Activated naive CD8-positive, alpha-beta T cell treated with anti-CD3 and anti-CD28 coated beads for 36 hours (primary cell): ENCODE measurements at places on chromosomes 2 and 18. TPM values are rescaled to one million over a fixed set of nuclear protein-coding genes. Genes with fewer than 3 reads are reported as not detected.

- no peak for DNase-seq
Observed at GRCh38 chr2:65501836-65502235, 69.4 kb upstream of the SPRED2 start.

DNA sequence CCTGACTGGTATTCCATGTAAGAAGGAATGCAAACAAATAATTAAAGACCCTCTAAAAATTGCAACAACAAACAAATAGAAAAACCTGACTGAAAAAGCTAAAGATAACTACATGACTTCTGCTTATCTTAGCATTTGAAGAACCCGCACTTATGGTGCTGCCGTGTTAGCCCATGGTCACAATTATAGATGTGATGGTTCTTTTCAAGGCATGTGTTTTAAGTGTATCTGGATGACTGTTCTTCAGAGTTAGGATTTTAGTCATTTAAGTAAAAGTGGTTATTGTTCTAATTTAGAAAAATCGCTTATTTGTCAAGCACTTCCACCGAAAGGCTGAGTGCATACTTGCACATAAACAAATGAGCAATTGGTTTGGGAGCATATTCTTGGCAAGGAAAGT is 77.3 kb downstream of the CPS1 start:
- DNase-seq: no peak

GRCh38 chr2:17867133-17867532 is 11.3 kb upstream of the KCNS3 start:
- DNase-seq: no peak

- no peak for DNase-seq
Observed at GRCh38 chr18:1994471-1994870, 576.8 kb downstream of the METTL4 start.

- no peak for DNase-seq
Observed at GRCh38 chr2:80016171-80016570, 288.4 kb downstream of the LRRTM1 start.

Gene SFT2D3
- 4.4 TPM for total RNA-seq

GRCh38 chr2:77017355-77017745 is 504.8 kb downstream of the LRRTM4 start:
- no peak for DNase-seq

Gene MAP3K19
- total RNA-seq: not detected

Gene CROCC2
- total RNA-seq: not detected

Gene HTR2B
- not detected for total RNA-seq
